ENCODE measurements at places on chromosomes 1 and 21.
A peak's percentile ranks its signal among the peaks of the same experiment; 100 is the strongest.

GRCh38 chr1:94045465-94046056 lies 75.4 kb downstream of the ABCA4 start:
- peak; percentile 95 for DNase-seq

- no peak for DNase-seq
Measured at GRCh38 chr1:244963231-244963826, 99.0 kb upstream of the HNRNPU start.

DNA sequence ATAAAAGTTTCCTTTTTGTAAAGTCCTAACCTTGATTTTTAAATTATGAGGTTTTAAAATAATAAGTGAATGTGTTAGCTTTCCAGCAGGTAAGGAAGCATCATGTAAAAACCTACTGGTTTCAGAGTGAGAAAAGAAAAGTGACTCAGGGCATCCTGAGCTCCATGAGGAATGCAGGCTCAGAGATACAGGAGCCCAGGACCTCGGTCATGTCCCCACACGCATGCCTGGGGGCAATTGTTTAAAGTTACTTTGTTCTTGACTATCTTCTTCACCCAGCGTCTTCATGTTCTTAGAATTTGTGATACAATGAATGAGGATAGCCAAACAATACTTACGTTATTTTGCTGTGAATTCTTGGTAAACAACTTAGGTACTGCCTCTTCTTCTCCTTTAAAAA lies 117.4 kb upstream of the PLPPR5 start:
- no peak for DNase-seq

DNA sequence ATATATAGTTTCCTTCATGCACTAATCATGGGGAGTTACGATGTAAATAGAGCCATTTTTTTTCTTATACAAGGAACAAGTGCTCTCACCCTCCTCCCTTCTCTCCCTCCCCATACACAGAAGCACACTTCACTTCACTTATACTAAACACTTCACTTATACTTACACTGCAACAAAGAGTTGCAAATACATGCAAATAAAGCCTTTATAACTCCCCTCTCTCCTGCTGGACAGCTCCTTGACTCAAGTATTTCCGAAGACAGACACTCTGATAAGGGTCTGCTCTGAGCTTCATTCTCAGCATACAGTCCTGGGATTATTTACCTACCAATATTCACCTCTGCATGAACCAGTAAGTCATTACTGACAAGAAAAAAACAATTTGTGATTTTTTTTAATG lies 35.6 kb upstream of the ERG start:
- DNase-seq, result no peak

DNA sequence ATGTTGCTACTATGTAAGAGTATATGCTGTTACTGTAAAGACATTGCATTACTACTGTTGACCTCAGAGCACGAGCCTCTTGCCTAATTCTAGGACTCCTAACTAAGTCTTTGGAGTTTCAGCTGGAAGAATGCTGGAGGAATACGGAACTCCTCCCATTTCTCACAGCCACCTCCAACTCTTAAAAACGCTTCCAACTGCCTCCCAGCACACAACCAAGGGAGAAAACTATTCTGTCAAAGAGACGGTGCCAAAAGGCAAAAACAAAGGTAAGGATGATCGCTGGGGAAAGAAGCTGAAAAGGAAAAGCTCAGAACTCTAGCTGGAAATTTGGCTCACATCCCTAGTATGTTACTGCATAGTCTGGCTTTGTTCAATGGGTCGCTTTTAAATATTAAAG lies at the start of gene FMO2:
Gene FMO2 (plus strand): TSS at position 210 of the 400 bp plus-strand sequence. CDS start 414 bp downstream, outside the sequence.
- no peak for DNase-seq

- no peak for DNase-seq
Measured at GRCh38 chr21:24428591-24429199, 1178.6 kb downstream of the MRPL39 start.

GRCh38 chr1:78222960-78223358 lies 177.2 kb downstream of the GIPC2 start:
- no peak for DNase-seq

DNA sequence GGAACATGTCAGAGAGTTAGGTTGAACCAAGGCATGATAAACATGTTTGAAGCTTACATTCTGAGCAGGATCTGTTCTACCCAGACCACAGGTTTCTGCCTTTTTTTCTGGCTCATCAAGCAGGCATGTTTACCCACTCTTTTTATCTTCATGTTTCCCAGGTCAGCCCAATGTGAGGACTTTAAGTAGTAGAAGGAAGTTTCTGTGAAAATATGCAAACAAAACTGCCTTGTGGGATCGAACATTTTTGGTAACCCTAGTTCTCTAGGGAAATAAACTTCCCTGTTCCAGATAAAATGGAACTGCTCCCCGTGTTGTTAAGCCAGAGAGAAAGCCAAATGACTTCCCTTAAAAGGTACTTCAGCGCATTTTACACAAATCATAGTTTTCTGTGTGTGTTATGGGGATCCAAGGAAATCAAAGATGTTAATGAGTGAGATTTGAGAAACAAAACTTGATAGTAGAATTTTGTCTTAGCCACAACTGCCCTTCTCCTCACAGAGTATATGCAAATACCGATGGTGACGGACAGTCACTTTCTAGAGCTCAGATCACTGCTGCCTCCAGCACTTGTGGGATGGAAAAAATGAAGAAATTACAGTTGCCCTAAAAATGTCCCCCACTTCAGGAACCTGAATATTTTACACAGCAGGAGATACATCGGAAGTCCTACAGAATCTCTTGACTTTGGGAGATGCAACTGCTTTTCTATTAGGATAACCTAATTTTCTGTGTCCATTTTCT lies 765 bp upstream of the HIPK1 start:
- peak; percentile 29 for DNase-seq

DNA sequence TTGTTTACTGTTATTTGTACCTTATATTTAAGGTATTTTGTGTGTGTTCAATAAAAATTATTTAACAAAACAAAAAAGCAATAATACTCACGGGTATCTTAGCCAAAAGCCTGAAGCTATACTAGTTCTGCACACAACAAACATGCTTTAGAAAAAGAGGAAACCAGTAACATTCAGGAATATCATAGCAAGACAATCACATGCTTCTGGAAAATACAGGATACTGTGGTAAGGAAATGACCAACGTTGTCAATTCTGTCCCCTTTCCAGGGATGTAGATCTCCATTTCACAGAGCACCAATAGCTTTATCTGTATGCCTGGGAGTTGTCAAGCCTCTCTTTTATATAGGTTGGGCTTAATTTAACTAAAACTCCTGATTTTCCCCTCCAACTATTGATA lies 288.4 kb downstream of the SMYD3 start:
- no peak for DNase-seq
